ENCODE measurements at places on chromosomes 11 and 22. TPM values are rescaled to one million over a fixed set of nuclear protein-coding genes. Genes with fewer than 3 reads are reported as not detected.

GRCh38 chr11:36540998-36541397, 26.8 kb upstream of the RAG1 start:
- no peak overlapping the region for H3K27ac ChIP-seq
- peak; percentile 79 for DNase-seq
- no peaks in the 10 kb centered on the region for H3K36me3 ChIP-seq
- H3K4me1 ChIP-seq = peaks cover 4% of the 10 kb centered on the region

- peaks cover 5% of the 10 kb centered on the region for H3K4me1 ChIP-seq
- H3K36me3 ChIP-seq = peaks cover 32% of the 10 kb centered on the region
Measured at GRCh38 chr22:35330258-35330861, 30.7 kb downstream of the TOM1 start.

- H3K4me1 ChIP-seq = peaks cover 3% of the 10 kb centered on the region
- peak; percentile 67 for DNase-seq
- no peaks in the 10 kb centered on the region for H3K27me3 ChIP-seq
- H3K4me3 ChIP-seq = peak overlapping the region; percentile 88
- H3K27ac ChIP-seq = no peak overlapping the region
Measured at GRCh38 chr22:32803020-32803737, 1.7 kb downstream of the TIMP3 start.

DNA sequence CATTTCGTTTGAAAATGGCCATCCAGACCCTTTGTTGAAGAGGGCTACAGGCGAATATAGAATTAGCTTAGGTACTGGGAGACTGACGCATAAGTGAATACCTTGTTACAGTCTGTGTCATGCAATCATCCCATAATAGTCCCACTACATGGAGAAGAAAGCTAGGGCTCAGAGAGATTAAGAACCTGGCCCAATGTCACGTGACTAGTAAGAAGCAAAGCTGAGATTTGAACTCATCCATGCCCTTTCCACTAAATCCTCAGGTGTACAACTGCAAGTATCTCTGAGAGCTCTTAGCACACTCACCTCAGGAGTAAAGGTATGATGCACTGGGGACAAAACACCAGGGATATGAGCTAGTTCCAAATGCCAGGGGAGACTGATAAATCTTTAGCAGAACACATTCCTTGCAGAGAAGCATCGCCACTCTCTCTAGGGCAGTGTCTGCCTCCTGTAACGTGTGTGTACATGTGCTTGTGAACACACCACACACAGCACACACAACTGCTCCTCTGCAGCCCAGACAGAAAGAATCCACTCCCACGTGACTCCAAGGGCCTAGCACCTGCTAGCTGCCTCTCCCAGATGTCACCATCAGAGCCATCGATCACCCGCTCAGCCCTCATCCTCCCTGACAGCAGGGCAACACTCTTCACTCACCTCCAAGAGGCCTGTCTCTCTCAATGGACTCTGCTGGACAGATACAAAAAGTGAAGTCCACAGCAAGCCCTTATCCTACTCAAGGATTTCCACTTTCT, 402.8 kb downstream of the NXPE2 start:
- no peak overlapping the region for H3K4me3 ChIP-seq
- peaks cover 32% of the 10 kb centered on the region for H3K27me3 ChIP-seq
- H3K4me1 ChIP-seq = no peaks in the 10 kb centered on the region
- no peaks in the 10 kb centered on the region for H3K36me3 ChIP-seq
- DNase-seq = no peak

DNA sequence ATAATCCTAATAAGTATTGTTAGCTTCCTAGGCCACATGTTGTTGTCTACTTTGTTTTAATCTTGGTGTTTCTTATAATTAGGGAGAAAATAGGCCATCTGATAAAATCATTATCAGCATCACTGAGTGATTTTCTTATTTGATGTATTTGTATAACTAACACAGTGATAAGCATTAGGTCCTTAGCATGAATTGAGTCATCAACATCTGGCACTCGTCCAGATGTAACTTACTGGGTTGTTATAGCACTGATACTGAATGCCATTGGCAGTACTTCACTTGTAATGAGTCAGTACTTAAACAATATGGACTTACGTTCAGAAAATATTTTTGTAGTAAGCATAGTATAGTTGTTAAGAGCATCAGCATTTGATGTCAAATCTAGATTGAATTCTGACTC, 16.2 kb downstream of the API5 start:
- no peaks in the 10 kb centered on the region for H3K27me3 ChIP-seq
- H3K4me1 ChIP-seq = peaks cover 3% of the 10 kb centered on the region
- H3K36me3 ChIP-seq = peaks cover 98% of the 10 kb centered on the region
- H3K27ac ChIP-seq = no peak overlapping the region
- no peak overlapping the region for H3K4me3 ChIP-seq

Gene OR5I1
- total RNA-seq = not detected

GRCh38 chr11:113372309-113372708, 15.3 kb upstream of the ANKK1 start:
- H3K27ac ChIP-seq = no peak overlapping the region
- peaks cover 25% of the 10 kb centered on the region for H3K27me3 ChIP-seq
- no peaks in the 10 kb centered on the region for H3K36me3 ChIP-seq
- no peak for DNase-seq
- H3K4me3 ChIP-seq = no peak overlapping the region
- H3K4me1 ChIP-seq = peaks cover 26% of the 10 kb centered on the region

- peaks cover 25% of the 10 kb centered on the region for H3K36me3 ChIP-seq
- H3K4me3 ChIP-seq = peak overlapping the region; percentile 97
- peak overlapping the region; percentile 86 for H3K27ac ChIP-seq
- no peaks in the 10 kb centered on the region for H3K4me1 ChIP-seq
- H3K27me3 ChIP-seq = no peaks in the 10 kb centered on the region
Measured at GRCh38 chr11:16737818-16738192, 642 bp upstream of the C11orf58 start.

- no peaks in the 10 kb centered on the region for H3K36me3 ChIP-seq
- no peak overlapping the region for H3K27ac ChIP-seq
- DNase-seq = peak; percentile 92
Measured at GRCh38 chr11:71266114-71266833, 13.9 kb upstream of the SHANK2 start.

Gene MUC6
- total RNA-seq = 0.20 TPM

DNA sequence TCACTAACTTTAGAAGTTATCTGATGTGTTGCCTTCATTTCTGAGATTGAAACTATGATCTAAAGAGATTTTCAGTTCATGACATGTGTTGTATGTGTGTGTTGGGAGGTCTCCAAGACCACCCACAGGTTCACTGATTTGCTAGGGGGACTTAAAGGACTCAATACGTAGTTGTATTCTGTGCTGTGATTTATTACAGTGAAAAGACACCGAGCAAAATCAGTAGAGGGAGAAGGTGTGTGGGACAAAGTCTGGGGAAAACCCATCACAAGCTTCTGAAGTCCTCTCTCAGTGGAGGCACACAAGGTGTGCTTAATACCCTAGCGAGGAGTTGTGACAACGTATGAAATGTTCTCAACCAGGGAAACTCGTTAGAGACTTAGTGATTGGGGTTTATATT, 35.6 kb downstream of the RNF169 start:
- no peak overlapping the region for H3K4me3 ChIP-seq
- H3K36me3 ChIP-seq = peaks cover under 1% of the 10 kb centered on the region
- no peak for DNase-seq
- H3K27me3 ChIP-seq = no peaks in the 10 kb centered on the region

- H3K4me1 ChIP-seq = peaks cover 16% of the 10 kb centered on the region
- no peaks in the 10 kb centered on the region for H3K27me3 ChIP-seq
- peak; percentile 76 for DNase-seq
- H3K36me3 ChIP-seq = no peaks in the 10 kb centered on the region
Measured at GRCh38 chr11:13010749-13011465, 1.8 kb downstream of the RASSF10 start.

Gene CABP7
- not detected for total RNA-seq

GRCh38 chr11:78336877-78337553, 80.6 kb downstream of the GAB2 start:
- no peak overlapping the region for H3K27ac ChIP-seq
- peaks cover 18% of the 10 kb centered on the region for H3K4me1 ChIP-seq
- H3K4me3 ChIP-seq = no peak overlapping the region
- no peaks in the 10 kb centered on the region for H3K27me3 ChIP-seq
- no peak for DNase-seq

DNA sequence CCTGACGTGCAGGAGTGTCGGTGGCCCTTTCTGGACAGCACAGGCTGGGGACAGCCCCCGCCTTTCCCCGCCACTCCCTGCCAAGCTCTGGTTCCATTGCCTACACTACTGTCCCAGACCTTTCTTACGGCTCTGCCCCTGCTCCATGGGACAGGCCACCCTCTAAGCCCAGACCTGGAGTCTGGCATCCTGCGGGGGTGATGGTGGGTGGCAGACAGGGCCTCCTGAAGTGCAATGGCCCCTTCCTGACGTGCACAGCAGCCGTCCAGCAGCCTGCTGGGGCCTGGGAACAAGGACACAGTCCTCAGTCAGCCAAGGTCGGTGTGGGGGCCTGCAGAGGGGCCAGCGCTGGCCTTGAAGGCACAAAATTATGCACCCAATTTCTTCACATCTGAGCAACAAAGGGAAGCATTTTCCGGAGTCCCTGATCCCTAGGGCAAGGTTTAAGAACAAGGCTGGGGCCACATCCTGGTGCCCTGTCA, 79.7 kb upstream of the KCNQ1OT1 start:
- H3K4me3 ChIP-seq = no peak overlapping the region
- no peak overlapping the region for H3K27ac ChIP-seq
- H3K36me3 ChIP-seq = no peaks in the 10 kb centered on the region
- H3K4me1 ChIP-seq = peaks cover 11% of the 10 kb centered on the region
- DNase-seq = peak; percentile 39

DNA sequence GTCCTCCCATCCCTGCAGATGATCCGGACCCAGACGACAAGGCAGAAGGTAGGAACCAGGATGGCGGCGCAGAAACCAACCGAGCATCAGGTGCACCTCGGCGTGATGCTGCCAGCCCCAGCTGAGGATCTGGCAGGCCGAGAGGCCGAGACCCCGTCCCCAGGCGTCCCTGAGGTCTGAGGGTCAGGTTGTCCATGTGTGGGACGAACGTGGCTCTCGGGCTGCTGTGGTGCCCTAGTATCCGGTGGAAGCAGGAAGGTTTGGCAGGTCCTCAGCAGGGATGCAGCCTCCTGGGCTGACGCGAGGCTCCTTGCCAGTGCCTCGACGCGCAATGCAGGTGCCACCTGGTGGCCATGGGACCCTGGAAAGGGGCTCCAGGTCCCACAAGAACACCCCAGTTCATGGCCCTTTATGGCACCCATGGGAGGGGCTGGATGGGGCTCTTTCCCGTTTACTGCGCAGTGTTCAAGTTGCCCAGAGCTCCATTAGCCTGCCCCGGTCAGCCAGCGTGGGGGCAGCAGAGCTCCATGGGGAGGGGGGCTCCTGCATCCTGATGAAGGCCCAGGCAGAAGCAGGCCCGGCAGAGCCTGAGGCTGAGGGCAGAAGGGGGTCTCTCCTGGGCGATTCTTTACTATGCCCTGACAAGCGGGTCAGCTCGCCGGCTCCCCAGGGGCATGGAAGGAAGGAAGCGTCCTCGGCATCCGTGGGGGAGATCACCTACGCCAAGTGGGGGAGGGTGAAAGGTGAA, 129.9 kb downstream of the CTTN start:
- DNase-seq = no peak
- no peak overlapping the region for H3K4me3 ChIP-seq
- H3K27ac ChIP-seq = no peak overlapping the region
- H3K27me3 ChIP-seq = no peaks in the 10 kb centered on the region

DNA sequence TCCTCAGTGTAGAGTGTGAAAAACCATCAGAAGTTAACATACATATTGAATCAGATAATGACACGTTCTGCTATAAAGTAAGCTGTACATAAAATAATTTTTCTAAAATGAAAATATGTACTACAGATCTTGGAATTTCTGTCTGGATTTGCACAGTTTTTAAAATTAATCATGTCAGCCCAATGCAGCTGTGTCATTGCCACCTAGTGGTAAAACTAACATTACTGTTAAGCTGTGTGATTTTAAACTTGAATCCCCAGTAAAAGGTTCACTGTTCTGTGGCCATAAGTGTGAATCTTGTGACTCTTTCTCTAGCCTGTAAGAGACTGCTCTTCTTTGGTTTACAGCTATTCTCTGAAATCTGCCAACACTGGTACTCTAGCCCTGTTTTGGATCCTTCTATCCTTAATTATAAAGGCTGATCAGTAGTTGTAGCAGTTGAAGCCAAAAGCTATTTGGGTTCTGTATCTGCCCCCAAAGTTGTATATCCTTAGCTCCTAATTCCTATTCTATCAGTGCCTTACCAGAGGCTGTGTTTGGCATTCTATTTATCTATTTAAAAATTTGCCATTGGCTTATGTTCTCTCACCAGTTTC, 4.0 kb downstream of the JRKL start:
- H3K27me3 ChIP-seq = no peaks in the 10 kb centered on the region
- H3K27ac ChIP-seq = no peak overlapping the region
- no peaks in the 10 kb centered on the region for H3K4me1 ChIP-seq
- H3K36me3 ChIP-seq = peaks cover 9% of the 10 kb centered on the region
- DNase-seq = no peak

Gene FOLR3
- total RNA-seq = not detected

- H3K27ac ChIP-seq = no peak overlapping the region
- H3K27me3 ChIP-seq = no peaks in the 10 kb centered on the region
- H3K4me1 ChIP-seq = no peaks in the 10 kb centered on the region
- H3K36me3 ChIP-seq = peaks cover 24% of the 10 kb centered on the region
Measured at GRCh38 chr22:37028692-37029674, 9.4 kb downstream of the MPST start.

DNA sequence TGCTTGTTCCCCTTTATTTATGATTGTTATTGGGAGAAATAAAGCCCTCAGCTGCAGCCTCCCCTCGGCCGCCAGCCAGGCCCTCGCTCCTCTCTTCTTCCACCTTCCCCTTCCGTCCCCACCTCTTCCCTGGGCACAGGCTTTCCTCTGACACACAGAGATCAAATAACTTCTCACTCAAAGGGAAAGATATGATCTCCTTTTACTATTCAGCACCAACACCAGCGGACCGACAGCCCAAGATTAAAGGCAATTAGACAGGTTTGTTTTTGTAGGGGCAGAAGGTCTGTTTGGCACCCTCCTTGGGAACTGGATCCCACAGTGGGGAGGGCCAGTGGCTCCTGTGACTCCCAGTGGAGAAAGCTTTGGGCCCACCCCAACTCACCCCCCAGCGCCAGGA, 23.0 kb downstream of the NECTIN1 start:
- H3K4me3 ChIP-seq = no peak overlapping the region
- H3K4me1 ChIP-seq = peaks cover 4% of the 10 kb centered on the region
- no peak for DNase-seq
- no peaks in the 10 kb centered on the region for H3K36me3 ChIP-seq
- H3K27ac ChIP-seq = no peak overlapping the region
- peaks cover 30% of the 10 kb centered on the region for H3K27me3 ChIP-seq

DNA sequence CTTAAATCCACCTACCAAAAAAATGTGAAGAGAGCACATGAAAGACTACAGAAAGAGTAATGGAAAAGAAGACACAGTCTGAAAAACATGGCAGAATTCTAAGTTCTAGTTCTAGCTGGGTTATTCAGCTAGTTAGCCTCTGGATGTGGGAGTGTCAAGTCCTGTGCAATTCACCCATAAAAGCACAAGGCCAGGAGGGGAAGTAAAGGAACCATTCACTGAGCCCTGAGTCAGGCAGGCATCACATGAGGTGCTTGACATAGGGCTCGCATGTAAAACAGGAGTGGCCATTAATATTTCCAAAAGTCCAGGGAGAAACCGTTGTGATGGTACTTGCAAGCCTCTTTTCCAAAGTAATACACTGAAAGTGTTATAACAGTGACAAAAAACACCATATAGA, 103.7 kb downstream of the GAB2 start:
- H3K27ac ChIP-seq = no peak overlapping the region
- no peaks in the 10 kb centered on the region for H3K36me3 ChIP-seq
- no peak for DNase-seq

GRCh38 chr22:32281072-32281471, 25.9 kb upstream of the SLC5A4 start:
- no peaks in the 10 kb centered on the region for H3K27me3 ChIP-seq
- H3K4me1 ChIP-seq = no peaks in the 10 kb centered on the region
- no peak overlapping the region for H3K4me3 ChIP-seq
- peaks cover 22% of the 10 kb centered on the region for H3K36me3 ChIP-seq
- H3K27ac ChIP-seq = no peak overlapping the region

GRCh38 chr11:7418061-7418460, 67.2 kb upstream of the OLFML1 start:
- H3K4me3 ChIP-seq = no peak overlapping the region
- no peaks in the 10 kb centered on the region for H3K36me3 ChIP-seq
- no peaks in the 10 kb centered on the region for H3K4me1 ChIP-seq
- no peaks in the 10 kb centered on the region for H3K27me3 ChIP-seq

Measured in endodermal cell (in vitro differentiated cells).